ENCODE measurements at places on chromosomes 16 and 17.

DNA sequence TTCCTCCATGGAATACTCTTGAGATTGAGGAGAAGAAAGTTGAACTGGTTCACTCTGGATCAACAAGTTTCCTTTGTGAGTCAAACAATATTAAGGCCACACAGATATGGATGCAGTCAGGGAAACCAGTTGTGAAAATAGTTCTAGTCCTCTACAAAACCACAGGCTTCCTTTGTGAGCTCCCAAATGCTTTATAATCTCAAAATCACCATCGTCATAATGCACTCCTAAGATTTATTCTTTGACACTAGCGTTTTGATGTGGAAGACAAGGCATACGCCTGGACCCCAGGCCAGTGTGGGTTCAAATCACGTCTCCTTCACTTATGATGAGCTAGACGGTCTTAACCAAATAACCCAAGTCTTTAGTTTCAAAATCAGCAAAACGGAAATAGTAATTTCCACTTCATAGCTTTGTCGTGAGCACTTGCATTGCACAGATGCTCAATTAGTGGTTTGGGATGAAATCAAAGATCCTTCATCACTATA, 142.6 kb downstream of the STX8 start:
- H3K4me3 ChIP-seq: no peak overlapping the region
- peak; percentile 29 for DNase-seq
- no peaks in the 10 kb centered on the region for H3K4me1 ChIP-seq
- H3K36me3 ChIP-seq: no peaks in the 10 kb centered on the region

DNA sequence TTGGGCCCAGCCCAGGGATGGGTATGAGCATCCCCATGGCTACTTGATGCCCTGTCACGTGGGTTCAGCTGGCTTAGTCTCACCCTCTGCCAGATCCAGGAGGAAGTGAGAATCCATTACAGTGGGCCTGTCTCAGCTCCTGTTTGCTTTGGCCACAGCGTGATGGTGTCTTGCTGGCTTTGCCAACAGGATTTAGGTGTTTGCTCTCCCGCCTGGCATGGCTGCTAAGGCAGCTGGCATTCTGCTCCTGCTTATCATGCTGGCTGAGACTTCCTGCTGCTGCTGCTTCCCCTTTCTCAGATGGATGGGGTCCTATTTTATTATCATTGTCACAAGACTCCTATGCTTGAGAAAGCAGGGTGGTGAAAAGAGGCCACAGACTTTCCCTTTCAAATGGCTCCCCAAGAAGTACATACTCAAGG, 28.3 kb upstream of the HOXB13 start:
- no peak for DNase-seq
- H3K27me3 ChIP-seq: peaks cover 47% of the 10 kb centered on the region

- no peaks in the 10 kb centered on the region for H3K36me3 ChIP-seq
- H3K27ac ChIP-seq: peak overlapping the region; percentile 59
- H3K27me3 ChIP-seq: no peaks in the 10 kb centered on the region
- no peak overlapping the region for H3K4me3 ChIP-seq
These were observed 2.1 kb downstream of the CPPED1 start for GRCh38 chr16:12801511-12802042.

GRCh38 chr17:50459756-50460155, 8.9 kb downstream of the CHAD start:
- H3K27ac ChIP-seq: no peak overlapping the region
- no peaks in the 10 kb centered on the region for H3K4me1 ChIP-seq
- no peak overlapping the region for H3K4me3 ChIP-seq
- H3K36me3 ChIP-seq: no peaks in the 10 kb centered on the region

GRCh38 chr16:56551796-56552738, 12.8 kb upstream of the MT4 start:
- H3K36me3 ChIP-seq: no peaks in the 10 kb centered on the region
- H3K4me3 ChIP-seq: no peak overlapping the region
- H3K4me1 ChIP-seq: no peaks in the 10 kb centered on the region
- no peak for DNase-seq
- H3K27me3 ChIP-seq: peaks cover 3% of the 10 kb centered on the region

- DNase-seq: no peak
- H3K36me3 ChIP-seq: peaks cover 3% of the 10 kb centered on the region
- H3K4me3 ChIP-seq: peak overlapping the region; percentile 89
- H3K27me3 ChIP-seq: no peaks in the 10 kb centered on the region
- no peaks in the 10 kb centered on the region for H3K4me1 ChIP-seq
- no peak overlapping the region for H3K27ac ChIP-seq
These were observed 1.2 kb downstream of the COA3 start for GRCh38 chr17:42797067-42798007.

All from fibroblast of lung (primary cell).